Stimulated activated memory B cell treated with anti-CD40 and anti-IgM and Interleukin-4, amounts not matched to agents 10 μg/mL and 1 μg/mL and 100 μg/mL, for 72 hours (primary cell): ENCODE measurements at places on chromosomes 6 and 20.

DNA sequence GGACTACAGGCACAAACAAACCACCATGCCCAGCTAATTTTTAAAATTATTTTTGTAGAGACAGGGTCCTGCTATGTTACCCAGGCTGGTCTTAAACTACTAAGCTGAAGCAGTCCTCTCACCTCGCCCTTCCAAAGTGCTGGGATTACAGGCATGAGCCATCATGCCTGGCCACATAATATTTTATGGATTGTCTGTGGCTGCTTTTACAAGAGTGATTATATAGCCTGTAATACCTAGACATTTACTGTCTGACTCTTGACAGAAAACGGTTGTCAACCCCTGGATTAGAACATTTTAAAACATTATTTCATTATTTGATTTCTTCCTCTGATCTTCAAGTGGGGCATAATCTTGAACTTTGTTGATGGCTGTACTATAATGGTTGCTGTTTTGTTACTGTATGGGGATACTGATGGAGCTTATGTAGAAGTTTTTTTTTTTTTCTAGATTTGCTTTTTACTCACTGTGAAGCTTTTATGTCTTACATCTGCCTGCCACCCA lies 14.3 kb downstream of the PARD6B start:
- ATAC-seq, result no peak
- peaks cover 20% of the 10 kb centered on the region for H3K36me3 ChIP-seq
- H3K4me3 ChIP-seq, result no peak overlapping the region
- peak overlapping the region; percentile 14 for H3K27ac ChIP-seq

DNA sequence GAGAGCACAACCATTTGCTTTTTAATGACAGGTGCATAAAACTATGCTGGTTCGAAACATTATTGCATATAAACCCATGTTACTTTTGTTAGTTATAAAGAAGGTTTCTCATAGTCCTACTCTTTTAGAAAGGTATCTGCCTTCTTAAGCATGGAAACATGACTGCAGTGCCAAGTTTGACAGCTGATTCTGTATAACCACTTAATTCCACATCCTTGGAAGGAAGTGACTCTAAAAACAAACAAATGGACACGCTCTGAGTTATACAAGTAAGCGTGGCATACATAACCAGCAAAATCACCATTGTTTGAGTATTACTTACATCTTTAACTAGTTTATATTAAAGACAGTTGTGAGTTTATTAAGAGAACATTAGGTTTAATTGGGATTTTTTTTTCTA lies 125.0 kb upstream of the HDGFL1 start:
- H3K36me3 ChIP-seq, result no peaks in the 10 kb centered on the region
- no peak overlapping the region for H3K4me3 ChIP-seq
- no peaks in the 10 kb centered on the region for H3K27me3 ChIP-seq
- H3K27ac ChIP-seq, result no peak overlapping the region
- ATAC-seq, result no peak
- no peaks in the 10 kb centered on the region for H3K4me1 ChIP-seq

- H3K4me1 ChIP-seq, result no peaks in the 10 kb centered on the region
- H3K27me3 ChIP-seq, result no peaks in the 10 kb centered on the region
- no peak for ATAC-seq
- H3K4me3 ChIP-seq, result no peak overlapping the region
- no peak overlapping the region for H3K27ac ChIP-seq
These were observed 48.6 kb downstream of the TSPYL4 start for GRCh38 chr6:116205281-116205680.

GRCh38 chr20:46774236-46774635 lies 64.8 kb downstream of the SLC2A10 start:
- H3K4me3 ChIP-seq, result no peak overlapping the region
- H3K27me3 ChIP-seq, result peaks cover 72% of the 10 kb centered on the region
- no peak for ATAC-seq
- H3K36me3 ChIP-seq, result no peaks in the 10 kb centered on the region
- no peak overlapping the region for H3K27ac ChIP-seq

- ATAC-seq, result no peak
- no peaks in the 10 kb centered on the region for H3K36me3 ChIP-seq
- peaks cover 33% of the 10 kb centered on the region for H3K27me3 ChIP-seq
- H3K4me1 ChIP-seq, result peaks cover 9% of the 10 kb centered on the region
- H3K4me3 ChIP-seq, result no peak overlapping the region
These were observed 21.5 kb upstream of the HLA-C start for GRCh38 chr6:31293343-31293742.

DNA sequence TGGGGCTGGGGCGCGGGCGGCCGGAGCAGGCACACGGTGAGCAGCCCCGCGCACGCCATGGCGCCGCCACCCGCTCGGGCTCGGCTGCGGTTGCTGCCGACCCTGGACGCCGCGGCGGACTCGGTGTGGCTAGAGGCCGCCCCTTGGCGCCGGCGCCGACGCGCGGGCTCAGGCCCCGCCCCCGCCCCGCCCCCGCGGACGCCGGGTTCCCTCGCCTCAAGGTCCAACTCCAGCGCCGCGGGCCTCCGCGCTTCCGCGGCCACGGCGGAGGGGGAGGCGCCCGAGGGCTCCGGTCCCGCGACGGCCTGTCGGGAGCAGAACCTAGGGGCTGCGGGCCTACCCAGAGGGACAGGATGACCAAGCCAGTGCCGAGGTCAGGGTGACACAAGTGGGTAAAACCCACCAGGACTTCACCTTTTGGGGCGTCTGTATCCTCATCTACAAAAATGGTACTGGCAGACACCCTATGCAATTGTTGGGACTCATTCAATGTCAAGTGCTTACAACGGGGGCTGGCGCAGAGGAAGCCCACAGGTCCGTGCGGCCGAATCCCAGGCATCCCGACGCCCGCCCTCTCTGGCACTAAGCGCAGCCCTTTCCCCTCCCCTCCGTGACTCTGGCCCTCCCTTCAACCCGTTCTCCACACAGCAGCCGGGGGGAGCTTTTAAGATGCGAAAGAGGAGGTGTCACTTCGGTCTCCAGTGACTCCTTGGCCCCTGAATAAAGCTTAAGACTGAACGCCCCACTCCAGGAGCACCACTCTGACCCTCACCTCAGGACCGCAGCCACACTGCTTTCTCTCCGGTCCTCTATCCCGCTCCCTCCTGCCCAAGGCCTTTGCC lies at the start of gene NECAB3:
TSS of gene NECAB3 (minus strand) at position 135 of the 842 bp plus-strand sequence. CDS start at position 59, 76 bp downstream.
- H3K27ac ChIP-seq, result peak within 1 kb of the TSS; percentile 81
- peaks cover 33% of the 10 kb centered on the region for H3K4me1 ChIP-seq
- H3K36me3 ChIP-seq, result no peaks in the 10 kb centered on the region
- peak; percentile 86 for ATAC-seq
- H3K4me3 ChIP-seq, result peak within 1 kb of the TSS; percentile 87

- no peaks in the 10 kb centered on the region for H3K36me3 ChIP-seq
- H3K27ac ChIP-seq, result no peak overlapping the region
- H3K4me1 ChIP-seq, result peaks cover 37% of the 10 kb centered on the region
- no peak overlapping the region for H3K4me3 ChIP-seq
- ATAC-seq, result no peak
- H3K27me3 ChIP-seq, result no peaks in the 10 kb centered on the region
These were observed 42.4 kb upstream of the GCLC start for GRCh38 chr6:53587291-53587690.

DNA sequence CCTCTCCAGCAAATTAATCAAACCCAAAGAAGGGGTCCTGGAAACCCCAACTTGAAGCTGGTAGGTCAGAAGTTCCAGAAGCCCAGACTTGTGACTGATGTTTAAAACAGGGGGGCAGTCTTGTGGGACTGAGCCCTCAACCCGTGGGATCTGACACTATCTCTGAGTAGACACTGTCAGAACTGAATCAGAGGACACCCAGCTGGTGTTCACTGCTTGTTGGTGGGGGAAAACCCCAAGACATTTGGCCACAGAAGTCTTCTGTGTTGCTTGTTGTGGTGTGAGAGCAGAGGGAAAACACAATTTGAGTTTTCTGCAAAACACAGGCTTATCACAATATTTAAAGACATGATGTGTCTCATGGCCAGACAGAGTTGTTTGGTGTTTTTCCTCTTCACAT lies 29.9 kb downstream of the KIF13A start:
- peaks cover 15% of the 10 kb centered on the region for H3K4me1 ChIP-seq
- H3K4me3 ChIP-seq, result no peak overlapping the region
- H3K27ac ChIP-seq, result no peak overlapping the region
- H3K36me3 ChIP-seq, result peaks cover 15% of the 10 kb centered on the region

DNA sequence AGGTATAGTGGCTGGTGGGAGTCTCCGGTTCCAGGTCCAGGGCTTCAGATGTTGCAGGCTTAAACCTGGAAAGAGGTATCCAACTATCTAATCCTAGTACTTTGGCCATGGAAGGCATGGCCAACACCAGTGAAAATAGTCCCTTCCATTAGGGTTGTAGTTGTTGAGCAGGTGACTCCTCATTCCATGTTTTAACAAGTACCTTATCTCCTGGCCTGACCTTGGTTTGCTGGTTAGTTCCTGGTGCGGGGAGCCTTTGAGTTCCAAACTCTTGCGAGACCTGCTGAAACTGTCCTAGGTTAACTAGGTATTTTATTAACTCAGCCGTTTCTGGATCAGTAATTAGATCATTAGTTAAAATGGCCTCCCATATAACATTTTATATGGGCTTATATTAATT lies 165.1 kb upstream of the PROKR2 start:
- ATAC-seq, result no peak
- peaks cover 13% of the 10 kb centered on the region for H3K4me1 ChIP-seq

- ATAC-seq, result no peak
- H3K4me1 ChIP-seq, result no peaks in the 10 kb centered on the region
- no peaks in the 10 kb centered on the region for H3K36me3 ChIP-seq
These were observed 274.9 kb downstream of the RFPL4B start for GRCh38 chr6:112622036-112622435.
